ENCODE measurements at places on chromosomes 12 and 14.

DNA sequence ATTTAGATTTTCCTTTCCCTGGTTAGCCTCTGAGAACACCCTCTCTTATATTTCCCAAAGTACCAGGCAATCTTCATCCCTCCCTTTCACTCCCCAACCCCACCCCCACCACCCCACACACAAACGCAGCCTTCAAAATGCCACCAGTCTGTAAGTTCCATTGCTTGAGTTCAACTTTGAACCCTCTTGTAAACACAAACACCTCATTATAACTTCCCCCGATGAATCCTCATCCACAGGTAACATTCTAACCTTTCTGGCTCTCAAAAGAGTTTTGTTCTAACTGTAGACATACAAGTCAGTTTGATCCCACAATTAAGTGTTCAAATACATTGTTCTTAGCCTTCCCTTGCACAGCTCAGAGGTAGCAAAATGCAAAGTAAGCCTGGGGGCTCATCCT is 199.4 kb upstream of the FOXN3 start:
- no peak for DNase-seq

GRCh38 chr14:28966416-28967233 is 200.0 kb downstream of the FOXG1 start:
- no peak for DNase-seq

- DNase-seq = no peak
Observed at GRCh38 chr14:93369713-93370266, 22.8 kb downstream of the COX8C start.

- DNase-seq = no peak
Observed at GRCh38 chr12:12943586-12944260, 8.2 kb downstream of the GPRC5D start.

DNA sequence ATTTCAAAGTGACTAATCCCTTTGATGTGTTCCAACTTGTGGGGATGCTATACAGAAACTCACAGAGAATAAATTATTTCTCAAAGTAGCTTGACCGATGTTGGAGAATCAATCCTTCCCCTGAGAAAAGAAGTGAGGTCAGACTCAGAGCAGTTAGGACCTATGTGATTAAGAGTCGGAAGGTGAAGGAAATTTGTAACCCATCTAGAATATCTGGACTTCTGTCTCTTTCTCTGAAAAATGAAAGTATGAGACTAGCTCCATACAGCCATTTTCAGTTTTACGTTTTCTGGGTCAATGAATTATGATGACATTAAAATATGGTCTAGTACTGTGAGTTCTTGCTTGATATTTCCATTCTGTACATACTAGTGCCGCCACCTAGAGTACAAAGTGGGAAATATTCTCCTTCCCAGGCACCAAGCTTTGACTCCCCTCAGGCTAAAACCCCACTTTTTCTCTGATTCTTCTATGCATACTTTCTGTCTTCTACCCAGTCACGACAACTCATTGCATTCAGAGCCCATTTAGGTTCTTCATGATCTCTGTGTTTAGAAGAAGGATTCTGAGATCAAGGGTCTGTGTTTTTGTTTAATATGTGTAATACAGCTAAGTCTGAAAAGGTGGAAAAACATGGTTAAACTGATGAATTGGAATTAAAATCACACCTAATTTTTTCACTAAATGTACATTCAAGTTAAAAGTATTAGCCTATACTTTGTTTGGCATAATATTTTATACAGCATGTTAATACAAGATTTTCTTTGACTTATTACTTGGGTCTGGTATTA is 6.9 kb upstream of the NTS start:
- DNase-seq = no peak

DNA sequence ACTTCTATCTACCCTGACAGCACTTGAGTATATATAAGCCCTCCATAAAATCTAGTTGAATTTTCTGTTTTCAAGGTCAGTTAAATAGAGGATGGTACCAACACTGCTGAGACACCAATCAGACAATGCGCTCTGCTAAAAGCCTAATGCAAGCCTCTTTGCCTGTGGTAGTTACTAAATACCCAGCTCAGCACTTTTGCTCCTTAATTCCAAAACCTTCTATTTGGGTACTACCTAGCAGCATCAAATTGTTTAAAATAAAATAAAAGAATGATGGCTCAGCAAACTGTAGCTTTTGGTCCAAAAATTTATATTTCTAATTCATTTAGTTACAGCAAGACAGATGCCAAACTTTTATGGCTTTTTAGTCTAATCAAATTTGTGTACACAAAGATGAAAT is 107.9 kb downstream of the IPO8 start:
- no peak for DNase-seq

DNA sequence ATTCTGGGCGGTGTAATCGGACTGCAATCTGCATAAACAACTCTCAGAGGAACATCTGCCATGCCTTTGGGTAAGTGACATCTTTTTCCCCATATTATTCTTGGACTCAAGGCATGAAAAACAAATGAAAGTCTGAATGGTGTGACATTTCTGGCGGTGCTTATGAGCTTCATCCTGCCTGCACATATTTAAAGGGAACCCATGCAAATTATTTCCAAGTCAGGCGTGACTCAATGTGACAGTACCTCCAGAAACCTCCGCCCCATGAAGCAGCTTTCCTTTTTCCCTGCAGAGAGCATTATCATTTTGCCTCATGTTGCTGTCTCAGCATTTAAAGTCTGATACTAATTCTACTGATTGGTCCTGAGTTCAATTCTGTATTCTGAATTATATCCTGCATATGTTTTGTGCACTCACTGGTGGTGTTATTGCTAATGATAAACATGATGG is 585.4 kb downstream of the SNAPC1 start:
- no peak for DNase-seq

GRCh38 chr12:92721130-92721529 is 18.3 kb downstream of the PLEKHG7 start:
- no peak for DNase-seq

- no peak for DNase-seq
Observed at GRCh38 chr12:50220363-50220995, 53.3 kb upstream of the CERS5 start.

Data from activated naive CD8-positive, alpha-beta T cell treated with anti-CD3 and anti-CD28 coated beads, Interleukin-2, amount 50 U/mL, for 16 hours (primary cell).